ENCODE measurements at places on chromosomes 5 and 9.
A peak's percentile ranks its signal among the peaks of the same experiment; 100 is the strongest.

DNA sequence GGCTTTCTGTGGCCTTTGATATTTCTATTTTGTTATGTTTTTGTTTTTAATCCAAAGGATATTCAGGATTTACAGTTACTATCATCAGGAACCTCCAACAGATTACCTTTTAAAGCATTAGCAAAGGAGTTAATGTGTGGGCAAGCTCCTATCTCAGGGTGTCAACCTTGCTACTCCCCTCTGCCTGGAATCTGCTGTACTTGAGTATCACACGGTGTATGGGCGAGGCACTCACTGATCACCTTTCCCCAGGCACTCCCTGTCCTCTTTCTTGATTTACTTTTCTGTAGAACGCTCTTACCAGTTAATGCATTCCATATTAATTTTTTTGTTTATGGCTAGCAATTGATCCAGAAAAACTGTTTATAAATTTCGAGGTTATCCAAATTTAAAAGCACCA lies 117.0 kb upstream of the GAS1 start:
- DNase-seq, result no peak

- DNase-seq, result no peak
These were observed 185.0 kb downstream of the GAPVD1 start for GRCh38 chr9:125446561-125447094.

GRCh38 chr9:129331772-129332500 lies 153.9 kb upstream of the IER5L start:
- no peak for DNase-seq

GRCh38 chr5:174572591-174572990 lies 151.8 kb upstream of the MSX2 start:
- no peak for DNase-seq

- DNase-seq, result no peak
These were observed 1.1 kb downstream of the TESK1 start for GRCh38 chr9:35606138-35606504.

- DNase-seq, result no peak
These were observed 1.2 kb downstream of the VCAN start for GRCh38 chr5:83472508-83473345.

GRCh38 chr9:117777823-117778222 lies 73.6 kb downstream of the TLR4 start:
- no peak for DNase-seq

- peak; percentile 41 for DNase-seq
These were observed at the start of gene NME5 for GRCh38 chr5:138138949-138139780. TSS of gene NME5 (minus strand) at chr5:138139428. CDS start at chr5:138138780, 648 bp downstream.

GRCh38 chr5:32190095-32190494 lies 16.0 kb upstream of the GOLPH3 start:
- no peak for DNase-seq

DNA sequence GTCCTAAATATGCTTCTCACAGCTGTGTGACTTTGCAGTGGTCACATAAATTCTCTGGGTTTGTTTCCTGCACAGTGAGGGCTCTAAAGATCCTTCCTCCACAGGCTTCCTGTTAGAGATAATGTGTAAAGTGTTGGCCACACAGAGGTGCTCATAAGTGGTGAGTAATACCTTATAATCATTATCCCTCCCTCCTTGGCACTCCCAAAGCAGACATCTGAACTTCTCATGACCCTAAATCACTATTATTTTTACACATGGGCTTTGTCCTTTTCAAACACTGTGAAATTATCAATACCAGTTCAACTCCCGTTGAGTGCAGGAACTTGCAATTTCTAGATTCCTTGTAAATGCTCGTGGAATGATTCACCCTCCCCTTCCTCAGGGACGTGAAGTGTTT lies 100.2 kb downstream of the BRINP1 start:
- DNase-seq, result no peak

- no peak for DNase-seq
These were observed 248.5 kb downstream of the AP3B1 start for GRCh38 chr5:78046006-78046405.

DNA sequence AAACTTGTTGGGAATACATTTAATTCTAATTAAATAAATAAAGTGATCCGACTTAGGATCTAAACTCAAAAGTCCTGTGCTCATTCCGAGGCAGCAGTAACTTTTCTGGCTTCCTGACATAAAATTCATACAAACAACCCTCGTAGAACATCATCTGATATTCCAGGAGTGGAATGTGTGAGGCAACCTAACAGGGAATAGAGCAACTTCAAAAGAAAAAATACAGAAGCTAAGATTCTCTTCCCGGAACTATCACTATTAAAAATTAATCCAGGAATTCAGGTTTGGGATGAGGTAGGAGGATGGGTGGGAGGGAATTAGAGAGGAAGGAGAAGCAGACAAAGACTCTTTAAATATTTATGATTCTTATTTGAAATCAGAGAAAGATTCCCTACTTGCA lies 32.9 kb upstream of the TRIO start:
- DNase-seq, result no peak

GRCh38 chr9:104536756-104537155 lies at the start of gene OR13C3:
TSS of gene OR13C3 (minus strand) at chr9:104536856. CDS start at chr9:104536723, 133 bp downstream.
- DNase-seq, result no peak

DNA sequence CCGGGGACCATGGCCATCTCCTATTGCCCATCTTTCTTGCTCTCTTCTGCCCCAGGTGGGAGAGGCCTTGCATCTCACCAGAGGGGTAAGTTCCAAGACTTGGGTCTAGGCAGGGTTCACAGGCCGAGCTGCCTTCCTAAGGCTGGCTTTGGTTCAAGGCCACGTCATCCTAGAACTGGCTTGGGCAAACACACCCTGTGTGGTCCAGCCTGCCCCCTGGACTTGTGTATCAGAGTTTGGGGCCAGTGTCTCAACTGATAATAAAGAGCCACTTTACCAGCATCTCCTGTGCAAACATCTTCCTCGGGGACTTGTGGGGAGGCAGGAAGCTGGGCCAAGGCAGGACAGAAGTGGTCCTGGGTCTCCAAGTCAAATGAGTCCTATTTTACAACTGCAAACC lies 17.8 kb downstream of the BOD1 start:
- DNase-seq, result no peak

DNA sequence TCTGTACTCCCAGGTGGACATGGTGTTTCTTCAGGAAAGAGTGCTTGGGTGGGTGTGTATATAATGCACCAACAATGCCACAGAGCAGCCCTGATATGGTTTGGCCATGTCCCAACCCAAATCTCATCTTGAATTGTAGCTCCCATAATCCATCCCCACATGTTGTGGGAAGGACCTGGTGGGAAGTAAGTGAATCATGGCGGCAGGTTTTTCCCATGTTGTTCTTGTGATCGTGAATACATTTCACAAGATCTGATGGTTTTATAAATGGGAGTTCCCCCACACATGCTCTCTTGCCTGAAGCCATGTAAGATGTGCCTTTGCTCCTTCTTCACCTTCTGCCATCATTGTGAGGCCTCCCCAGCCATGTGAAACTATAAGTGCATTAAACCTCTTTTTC lies 158.5 kb downstream of the NR3C1 start:
- no peak for DNase-seq

- peak; percentile 10 for DNase-seq
These were observed 8.6 kb downstream of the KLHL9 start for GRCh38 chr9:21326526-21327139.

- no peak for DNase-seq
These were observed 462.7 kb upstream of the CD180 start for GRCh38 chr5:67659288-67659687.

- no peak for DNase-seq
These were observed 8.8 kb downstream of the CCDC187 start for GRCh38 chr9:136295055-136295454.

DNA sequence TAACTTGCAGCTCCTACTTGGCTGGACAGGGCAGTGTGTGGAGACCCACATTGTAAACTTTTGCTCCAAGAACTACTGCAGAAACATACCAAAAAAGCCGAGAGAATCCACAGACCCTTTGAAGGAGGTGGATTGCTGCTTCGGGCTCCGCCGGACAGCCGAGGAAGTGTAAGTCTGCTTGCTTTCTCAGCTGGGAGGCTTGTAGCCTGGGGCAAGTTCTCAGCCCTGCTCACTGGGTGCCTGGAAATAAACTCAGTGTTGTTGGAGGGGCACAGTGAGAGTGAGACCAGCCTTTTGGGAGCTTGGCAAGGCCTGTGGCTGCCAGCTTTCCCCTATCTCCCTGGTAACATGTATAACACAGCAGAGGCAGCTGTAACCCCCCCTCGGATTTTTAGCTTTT lies 215.6 kb downstream of the SYK start:
- no peak for DNase-seq

DNA sequence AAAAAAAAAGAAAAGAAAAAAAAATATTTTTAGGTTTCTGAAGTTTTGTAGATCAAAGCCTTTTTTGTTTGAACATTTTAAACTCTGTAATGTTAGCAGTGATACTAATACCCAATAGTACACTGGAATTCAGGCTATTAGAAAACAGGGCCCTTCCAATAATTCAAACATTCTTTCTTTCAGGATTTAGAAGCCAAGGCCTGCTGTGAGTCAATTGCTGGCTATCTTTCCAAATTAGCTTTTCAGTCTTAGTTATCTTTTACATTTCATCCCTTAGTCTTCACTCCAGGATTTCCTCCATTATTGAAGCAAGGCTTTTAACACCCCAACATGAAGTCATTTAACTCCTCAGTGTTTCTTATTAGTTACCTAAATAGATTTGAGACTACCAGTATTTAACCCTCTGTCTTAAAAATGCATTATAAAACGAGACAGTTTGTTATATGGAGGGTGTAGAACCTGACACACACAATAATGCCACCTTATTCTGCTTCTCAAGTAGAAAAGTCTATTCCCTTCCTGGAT lies 951.9 kb upstream of the DMAC1 start:
- DNase-seq, result no peak

DNA sequence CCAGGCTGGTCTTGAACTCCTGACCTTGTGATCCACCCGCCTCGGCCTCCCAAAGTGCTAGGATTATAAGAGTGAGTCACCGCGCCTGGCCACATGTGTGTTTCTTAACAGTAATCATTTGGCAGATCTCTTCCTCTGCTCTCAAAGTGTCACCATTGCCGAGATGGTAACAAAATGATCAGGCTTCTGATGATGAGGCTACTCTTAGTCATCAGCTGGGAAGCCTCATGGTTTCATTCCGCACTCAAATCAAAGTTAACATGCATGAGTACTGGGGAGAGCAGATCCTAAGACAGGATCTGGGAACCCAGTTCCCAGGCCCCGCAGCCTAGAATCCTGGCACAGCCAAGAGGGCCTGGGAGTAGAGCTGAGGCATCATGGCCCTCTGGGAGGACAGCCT lies 27.4 kb downstream of the BARHL1 start:
- no peak for DNase-seq
